Esophagus mucosa (tissue), 1 donor: ENCODE measurements at places on chromosomes 6 and 20.

DNA sequence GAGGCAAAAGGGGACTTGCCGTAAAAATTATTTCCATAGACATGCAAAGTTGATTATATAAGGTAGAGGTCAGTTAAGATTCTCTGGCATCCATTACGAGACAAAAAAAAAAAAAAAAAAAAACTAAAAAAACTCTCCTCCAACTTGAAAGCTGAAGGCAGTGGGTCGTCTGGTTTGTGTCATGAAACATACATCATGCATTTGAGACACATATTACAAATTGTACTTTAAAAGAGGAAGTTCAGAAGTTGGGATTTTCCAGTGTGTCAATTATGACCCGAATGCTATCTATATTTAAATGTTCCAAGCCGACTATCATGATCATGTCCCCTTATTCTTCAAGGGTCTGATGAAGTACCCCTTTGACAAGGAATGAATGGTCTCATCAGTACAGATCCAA, 125.1 kb downstream of the ZNF217 start:
- ATAC-seq: no peak

DNA sequence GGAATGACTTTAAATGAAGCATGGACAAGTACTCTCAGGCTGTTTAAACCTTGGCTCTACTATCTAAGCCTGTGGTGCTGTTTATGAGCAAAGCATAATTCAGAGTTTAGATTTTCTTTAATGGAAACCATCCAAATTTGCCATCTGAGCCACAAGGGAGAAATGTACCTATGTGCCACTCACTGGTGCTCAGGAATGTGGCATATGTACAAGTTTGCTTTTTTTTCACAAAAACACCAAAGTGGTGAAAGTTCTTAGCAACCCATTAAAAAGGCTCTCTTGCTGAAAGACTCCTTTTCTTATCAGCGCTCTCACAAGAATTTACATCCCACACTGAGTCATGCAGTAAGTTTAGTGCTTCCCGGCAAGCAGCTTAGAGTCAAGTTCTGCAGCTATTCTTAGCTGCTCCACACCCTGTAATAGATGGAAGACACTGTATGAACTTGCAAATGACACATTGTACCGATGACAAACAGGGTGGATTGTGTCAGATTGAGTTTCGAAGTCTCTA, 57.3 kb upstream of the MLIP start:
- peak; percentile 100 for ATAC-seq

- no peak for ATAC-seq
Observed at GRCh38 chr6:160424256-160424655, 76.1 kb downstream of the SLC22A3 start.

DNA sequence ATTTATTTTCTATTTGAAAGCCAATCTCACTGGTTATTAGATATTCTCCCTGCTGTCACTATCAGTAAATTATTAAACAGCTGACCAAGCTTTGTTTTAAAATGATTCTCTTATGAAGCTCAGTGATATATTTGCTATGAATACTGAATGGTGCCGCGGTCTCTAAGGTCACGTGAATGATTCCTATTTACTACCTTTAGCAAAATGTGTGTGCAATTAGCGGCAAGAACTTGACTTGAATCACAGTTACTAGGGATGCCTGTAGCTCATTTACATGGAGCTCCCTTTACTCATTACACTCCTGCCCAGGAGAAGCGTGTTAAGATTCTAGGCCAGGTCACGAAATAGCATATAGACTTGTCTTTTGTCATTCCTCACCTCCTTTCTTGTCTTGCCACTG, 12.4 kb upstream of the PTPRT start:
- ATAC-seq: no peak

- peak; percentile 78 for ATAC-seq
Observed at GRCh38 chr20:43942667-43943285, 28.1 kb downstream of the TOX2 start.

GRCh38 chr6:1894954-1895353, 285.2 kb downstream of the FOXC1 start:
- peak; percentile 94 for ATAC-seq

GRCh38 chr6:137787016-137787415, 80.0 kb upstream of the TNFAIP3 start:
- ATAC-seq: no peak

DNA sequence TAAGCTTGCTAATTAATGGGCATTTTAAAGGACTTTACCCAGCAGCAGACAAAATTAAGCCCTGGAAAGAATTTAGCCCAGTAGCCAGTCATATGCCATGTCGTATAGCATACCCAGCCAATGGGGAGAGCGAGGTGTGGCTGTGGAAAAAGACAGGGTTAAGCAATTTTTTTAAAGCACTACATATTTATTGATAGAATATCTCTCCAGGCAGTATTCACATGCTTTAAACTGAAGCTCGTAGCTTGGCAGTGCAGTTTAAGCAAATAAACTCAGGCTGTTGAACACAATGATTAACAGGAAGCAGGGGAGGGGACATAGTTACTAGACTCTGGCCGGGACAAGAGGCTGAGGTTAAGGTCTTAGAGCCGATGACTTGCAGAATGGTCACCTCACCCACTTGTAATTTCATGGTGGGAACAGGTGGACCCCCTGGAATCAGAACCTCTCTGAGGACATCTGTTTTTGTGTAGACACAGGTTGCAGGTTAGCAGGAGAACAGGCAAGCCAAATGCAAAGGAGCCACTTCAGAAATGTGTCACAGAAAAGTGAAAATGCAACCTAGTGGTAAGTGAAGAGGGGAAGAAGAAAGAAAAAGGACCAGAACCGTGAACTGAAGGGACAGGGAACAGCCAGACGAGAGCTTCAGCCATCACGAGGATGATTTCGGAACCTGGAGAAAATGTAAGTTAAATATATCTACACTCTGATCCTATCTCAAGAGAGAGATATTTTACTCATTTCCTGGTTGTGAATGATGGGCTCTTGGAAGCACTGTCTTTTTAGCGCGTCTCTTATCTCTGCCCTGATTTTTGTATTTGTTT, 7.2 kb downstream of the GCNT2 start:
- ATAC-seq: peak; percentile 22

DNA sequence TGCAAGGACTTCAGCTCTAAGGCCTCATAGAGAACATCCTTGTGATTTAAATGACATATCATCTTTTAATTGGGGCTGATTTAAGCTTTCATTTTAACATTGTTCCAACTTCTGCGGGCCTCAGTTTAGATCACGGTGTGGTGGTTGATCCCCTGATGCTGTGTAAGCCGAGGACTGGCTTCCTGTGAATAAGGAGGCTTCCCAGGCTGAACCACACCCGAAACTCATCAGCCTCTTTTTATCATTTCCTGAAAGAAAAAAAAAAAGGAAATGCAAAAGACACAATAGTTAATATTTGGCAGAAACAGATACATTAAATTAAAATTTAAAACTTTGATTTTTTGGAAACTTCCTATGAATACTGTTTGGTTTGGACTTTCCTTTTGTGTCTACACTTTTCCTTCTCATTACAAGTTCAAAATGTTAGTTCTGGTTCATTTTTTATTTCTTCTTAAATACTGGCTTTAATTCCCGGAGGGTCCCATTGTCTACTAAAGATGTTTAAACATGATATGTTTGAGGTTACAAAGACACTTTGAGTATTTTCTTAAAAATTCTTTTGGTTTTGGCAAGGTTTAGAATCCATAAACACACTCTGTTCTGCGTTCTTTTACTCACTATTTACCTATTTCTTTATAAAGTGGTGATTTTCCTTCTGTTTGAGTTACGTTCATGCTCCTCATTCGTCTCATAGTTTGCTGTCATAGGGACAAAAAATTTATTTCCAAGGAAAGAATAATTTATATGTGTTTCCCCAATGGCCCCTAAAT, 230.0 kb upstream of the SULF2 start:
- ATAC-seq: no peak

DNA sequence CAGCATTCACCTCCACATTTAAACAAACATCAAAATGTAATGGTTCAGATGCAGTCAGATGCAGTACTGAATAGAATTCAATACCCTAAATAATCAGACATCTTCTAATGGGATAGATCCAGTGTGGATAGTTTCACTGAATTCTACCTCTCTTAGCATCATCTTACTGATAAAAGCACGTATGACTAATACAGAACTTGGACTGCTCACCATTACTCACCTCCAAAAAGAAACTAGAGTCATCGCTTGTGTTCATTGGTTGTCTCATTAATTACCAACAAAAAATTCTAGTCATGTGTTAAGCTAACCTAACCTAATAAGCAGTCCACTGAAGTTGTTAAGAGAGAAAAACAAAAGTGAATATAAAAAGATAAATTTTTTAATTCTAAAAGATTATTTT, 165.9 kb upstream of the IRAK1BP1 start:
- ATAC-seq: peak; percentile 49

DNA sequence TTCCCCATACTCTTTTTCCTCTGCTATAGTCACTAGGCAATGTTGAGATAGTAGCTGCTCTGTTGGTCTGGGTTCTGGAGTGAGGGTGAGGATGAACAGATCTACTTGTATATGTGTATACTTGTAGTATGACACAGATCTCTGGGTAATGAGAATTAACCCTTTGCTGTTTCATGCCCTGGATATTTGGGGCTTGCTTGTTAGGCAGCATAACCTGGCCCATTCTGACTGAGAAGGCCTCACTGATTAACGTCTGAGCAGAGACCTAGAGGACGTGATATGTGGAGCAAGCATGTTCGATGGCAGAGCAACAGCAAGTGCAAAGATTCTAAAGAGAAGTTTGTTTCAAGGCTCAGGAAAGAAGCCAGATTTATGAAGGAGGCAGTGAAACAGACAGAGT, 94.4 kb downstream of the TRMT6 start:
- no peak for ATAC-seq

DNA sequence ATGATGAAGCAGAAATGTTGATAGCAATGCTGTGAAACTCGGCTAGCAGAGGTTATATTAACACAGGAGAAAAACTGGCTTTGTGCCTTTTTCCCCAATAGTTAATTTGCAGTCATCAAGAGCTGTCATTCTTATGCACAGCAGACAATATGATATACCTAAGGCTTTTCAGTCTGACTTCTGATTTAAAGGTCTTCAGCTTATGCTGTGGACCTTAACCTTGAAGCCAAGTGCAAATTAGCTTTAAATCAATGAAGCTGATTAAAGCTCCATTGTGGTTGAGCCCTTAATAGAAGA, 171.6 kb upstream of the ID4 start:
- no peak for ATAC-seq

DNA sequence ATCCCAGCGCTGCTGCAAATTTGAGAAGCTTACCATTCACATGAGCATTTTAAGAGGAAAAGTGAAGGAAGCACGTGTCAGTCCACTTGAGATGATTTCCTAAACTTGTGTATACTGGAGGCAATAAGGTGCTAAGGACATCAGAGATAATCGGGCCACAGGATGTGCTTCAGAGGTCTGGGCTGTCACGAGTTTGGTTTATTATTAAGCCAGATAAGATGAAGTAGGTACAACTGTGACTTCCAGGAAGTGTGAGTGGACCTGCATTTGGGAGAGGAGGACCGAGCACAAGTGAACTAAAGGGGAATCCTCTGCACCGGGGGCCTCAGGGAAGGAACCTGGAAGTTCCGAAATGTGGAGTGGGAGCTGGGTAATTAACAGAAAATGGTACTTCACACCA, 1.4 kb downstream of the SAMD5 start:
- no peak for ATAC-seq

- peak; percentile 96 for ATAC-seq
Observed at GRCh38 chr6:89412071-89413005, at the start of gene RRAGD. Gene RRAGD (minus strand): TSS chr6:89412273. CDS start chr6:89411993, 280 bp downstream.

GRCh38 chr6:128363020-128363813, 157.2 kb downstream of the PTPRK start:
- no peak for ATAC-seq

- peak; percentile 25 for ATAC-seq
Observed at GRCh38 chr6:27865850-27866356, 46.3 kb downstream of the OR2B2 start.

DNA sequence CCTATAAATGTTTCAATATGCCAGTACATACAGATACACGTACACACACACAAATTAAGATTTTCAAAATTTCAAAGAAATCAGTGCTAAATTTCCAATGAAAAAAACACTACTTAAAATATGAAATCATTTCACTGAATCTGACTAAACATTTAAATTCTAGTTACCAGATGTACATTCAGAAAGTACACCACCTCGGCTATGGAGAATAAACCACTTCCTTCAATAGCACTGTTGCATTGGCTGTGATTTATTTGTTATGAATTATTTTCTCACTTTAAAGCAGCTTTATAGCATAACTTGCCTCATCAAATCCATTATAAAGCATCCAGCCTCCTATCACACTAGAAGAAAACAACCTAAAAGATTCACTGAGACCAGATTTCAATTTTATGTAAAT, 36.6 kb downstream of the HBS1L start:
- no peak for ATAC-seq

GRCh38 chr6:41344876-41345275, 9.5 kb downstream of the NCR2 start:
- peak; percentile 18 for ATAC-seq

DNA sequence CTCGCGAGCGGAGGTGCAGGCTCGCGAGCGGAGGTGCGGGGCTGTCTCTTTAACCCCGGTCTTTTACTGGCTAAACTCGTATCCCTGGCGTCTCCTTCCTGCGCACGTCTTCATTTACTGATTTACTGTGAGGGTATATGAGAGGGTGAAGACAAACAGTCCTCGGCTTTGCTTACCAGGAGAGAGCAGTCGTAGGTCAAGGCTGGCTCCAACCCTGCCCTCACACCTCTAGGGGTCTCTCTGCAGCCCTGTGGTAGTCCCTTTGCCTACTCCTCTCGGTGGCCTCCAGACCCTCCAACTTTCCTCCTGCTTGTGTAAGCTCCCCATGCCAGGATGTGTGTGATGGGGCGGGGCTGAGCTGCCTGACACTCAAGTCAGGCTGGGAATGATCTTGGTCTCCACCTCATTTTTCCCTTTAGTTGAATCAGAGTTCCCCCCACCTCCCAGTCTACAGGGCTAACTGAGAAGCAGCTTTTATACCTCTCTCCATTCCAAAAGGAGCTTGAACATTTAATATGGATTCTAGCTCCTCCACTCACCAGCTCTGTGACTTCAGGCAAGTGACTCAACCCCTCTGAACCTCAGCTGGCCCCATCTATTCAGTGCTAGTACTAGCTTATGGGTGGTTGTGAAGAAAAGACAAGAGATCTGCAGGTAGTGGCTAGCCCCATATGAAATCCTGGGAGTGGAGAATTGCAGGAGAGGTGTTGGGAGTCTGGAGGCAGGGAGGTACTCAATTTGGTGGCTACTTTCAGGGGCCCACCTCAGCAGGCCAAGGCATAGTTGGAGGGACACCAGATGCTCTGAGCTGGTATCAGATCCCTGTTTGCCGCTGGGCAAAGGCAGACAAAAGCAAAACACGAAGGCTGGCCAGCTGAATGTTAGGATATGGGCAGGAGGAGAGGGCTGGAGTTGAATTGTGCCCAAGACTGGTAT, 902 bp downstream of the SLC29A1 start:
- ATAC-seq: no peak

GRCh38 chr20:50125279-50125678, 12.3 kb upstream of the UBE2V1 start:
- ATAC-seq: no peak
